Stimulated activated CD4-positive, alpha-beta T cell treated with anti-CD3 and anti-CD28 coated beads, Interleukin-2, amount 100 ng/mL, for 48 hours (primary cell): ENCODE measurements at places on chromosomes 4 and X.

DNA sequence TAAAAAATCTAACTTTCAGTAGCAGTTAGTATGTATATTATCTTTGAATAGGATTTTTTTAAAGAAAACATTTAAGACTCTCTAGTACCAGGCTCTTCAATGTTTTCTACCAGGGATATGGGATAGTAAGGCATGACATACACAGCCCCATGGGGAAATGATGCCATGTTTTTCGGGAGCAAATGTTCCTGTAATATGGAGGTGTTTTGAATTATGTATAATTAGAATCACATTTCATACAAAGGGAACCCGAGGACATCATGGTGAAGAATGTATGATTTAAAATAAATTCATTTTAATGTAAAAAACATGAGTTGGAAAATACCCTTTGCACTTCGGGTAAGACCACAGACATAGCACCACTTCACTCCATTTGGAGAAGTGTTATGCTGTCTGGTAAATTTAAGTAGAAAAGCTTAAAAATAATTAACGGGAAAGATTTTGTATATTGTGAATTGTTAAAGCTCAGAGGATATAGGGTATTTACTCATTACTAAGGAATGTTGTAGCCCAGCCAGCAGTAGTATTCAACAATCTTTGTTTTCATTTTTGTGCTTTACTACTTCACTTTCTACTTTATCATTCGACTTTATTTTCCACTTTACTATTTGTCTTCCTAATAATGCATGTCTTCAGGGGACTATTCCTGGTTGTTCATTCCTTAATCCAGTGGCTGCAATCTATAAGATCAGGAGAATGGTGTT is 2050.7 kb downstream of the ARAP2 start:
- DNase-seq, result no peak

DNA sequence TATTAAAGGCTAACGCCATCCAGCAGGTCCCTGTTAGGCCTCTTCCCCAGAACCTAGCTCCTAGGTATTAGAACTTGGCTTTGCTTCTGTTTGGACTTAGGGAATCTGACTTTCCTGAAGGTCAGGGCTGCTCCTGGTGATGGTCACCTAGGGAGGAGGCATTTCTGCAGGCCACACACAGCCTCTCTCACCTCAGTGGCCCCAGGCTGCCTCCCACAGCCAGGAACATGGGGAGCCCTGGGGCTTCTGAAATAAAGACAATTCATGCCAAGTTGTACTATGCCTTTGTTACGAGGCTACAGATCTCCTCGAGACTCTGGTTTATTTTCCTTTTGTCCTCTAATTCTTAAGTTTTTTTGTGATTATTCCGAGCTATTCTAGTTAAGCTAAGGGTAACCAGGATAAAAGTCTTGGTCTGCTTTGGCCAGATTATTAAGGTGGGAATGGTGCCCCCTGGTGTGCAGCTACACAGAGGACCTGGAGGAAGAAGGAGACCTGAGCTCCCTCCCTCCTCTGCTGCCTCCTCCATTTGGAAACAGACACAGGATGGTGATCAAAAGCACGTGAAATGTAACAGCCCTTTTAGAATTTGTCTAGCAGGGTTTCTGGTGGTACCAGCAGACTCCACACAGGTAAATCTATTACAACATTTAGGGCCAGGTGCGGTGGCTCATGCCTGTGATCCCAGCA is 131.0 kb downstream of the DCLK2 start:
- DNase-seq, result peak; percentile 13

DNA sequence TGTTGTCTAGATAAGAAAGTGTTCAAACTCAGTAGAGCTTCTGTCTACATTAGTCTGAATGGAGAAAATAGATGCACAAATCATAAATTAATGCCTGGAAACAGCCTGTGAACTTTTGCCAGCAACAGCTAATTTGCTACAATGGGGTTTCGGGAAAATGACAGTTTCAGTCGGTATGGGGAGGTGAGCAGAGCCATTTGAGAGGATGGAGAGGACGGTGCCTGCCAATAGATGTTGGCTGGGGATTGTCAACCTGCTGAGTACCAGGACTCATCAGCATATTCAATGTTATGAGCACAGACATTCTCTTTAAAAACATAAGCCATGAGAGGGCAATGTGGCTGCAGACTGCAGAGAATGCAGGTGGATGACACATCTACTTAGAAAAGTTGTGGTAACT is 230.3 kb upstream of the PCDH18 start:
- DNase-seq, result no peak

DNA sequence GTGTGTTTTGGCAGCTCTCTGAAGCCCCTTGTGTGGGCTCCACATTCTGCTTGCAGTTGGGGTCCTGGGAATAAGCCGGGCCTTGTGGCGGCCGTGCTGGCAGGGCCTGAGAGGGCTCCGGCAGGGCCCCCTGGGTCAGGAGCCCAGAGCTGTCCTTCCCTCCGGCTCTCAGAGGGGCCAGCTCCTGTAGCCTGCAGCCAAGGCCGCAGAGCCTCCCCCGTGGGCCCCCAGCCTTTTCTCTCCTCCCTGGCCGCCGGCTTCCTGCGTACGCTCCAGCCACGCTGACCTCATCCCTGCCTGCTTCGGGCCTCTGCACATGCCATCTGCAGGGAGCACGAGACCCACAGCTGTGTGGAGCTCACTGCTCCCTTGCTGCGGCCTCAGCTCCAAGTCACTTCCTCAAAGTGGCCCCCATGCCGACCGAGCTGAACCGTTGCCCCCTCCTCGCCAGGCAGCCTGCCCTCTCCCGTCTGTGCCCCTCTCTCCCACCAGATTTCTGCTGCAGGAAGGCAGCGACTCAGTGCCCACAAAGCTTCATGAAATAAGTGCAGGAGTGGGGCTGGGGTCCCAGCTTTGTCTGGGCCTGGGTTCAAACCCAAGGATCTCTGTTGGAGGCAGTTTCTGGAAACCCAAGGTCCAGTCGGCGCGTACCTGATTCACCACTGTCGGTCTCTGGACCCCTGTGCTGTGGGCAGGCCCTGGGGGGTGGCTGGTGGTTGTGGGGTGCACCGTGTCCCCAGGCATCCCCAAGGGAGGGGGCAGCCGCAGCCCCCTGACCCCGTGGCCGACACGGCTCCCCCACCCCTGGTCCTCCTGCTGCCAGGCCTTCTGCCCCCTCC is 57.1 kb upstream of the NKX1-1 start:
- DNase-seq, result no peak

DNA sequence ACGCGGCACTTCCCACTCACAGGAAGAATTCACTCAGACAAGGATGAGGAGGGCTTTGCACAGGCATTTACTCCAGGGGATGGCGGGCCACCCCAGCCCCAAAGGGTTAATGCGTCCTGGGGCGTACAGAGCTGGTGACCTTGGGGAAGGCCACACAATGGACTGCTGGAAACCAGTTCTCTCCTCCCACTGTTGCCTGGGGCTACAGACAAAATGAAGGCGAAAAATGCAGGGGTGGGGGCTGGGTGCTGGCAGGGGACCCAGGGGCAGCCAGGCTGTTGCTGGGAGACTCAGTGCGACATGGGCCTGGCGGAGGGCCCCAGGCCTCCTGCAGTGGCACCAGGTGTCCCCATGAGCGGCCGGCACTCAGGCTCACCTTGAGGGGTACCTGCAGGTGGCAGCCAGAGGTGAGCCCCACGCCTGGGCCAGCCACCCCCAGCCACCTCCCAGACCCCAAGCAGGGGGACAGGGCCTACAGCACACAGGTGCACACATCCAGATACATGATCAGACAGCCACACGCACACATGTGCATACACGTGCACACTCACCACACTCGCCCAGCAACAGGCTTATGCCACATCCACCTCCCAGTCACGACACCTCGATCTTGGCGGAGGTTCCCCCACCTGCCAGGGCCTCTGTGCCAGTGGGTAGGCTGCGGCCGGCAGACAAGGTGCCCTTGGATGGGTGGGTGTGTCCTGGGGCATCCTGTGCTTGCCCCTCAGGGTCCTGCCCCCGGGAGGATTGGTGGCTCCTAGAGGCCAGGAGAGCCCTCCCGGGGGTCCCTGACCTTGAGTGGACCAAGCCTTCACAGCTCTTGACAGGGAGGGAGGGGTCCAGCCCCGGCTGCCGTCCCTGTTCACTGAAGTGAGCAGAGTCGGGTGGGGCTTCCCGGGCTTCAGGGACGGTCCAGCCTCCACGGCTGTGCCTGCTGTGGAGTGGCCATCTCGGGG is 13.1 kb downstream of the NAT8L start:
- DNase-seq, result no peak
